ENCODE measurements at places on chromosomes 11 and 22.

GRCh38 chr11:59175091-59175501, 3.2 kb downstream of the DTX4 start:
- no peak for DNase-seq

GRCh38 chr11:30314625-30315024, 8.3 kb upstream of the ARL14EP start:
- DNase-seq: no peak

DNA sequence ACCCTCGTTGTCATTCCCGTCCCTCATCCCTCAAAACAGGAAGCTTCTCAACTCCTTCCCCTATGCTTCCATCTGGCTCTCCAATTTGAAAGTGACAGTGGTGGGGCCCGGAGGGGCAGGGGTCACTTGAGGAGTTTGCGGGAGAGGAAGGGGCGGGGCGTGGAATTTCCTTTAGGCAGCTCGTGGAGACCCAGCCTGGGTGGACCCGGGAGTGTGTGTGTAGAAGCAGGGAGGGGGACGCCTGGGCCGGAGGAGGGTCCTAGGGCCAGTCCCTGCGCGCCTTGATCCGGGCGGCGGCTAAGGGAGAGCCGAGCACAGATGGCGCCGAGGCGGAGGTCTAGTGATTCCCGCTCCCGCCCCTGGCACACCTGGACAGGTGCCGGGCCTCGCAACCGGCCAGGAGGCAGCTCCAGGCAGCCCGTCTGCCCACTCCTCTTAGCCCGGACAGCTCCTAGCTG, 7.8 kb upstream of the PAX6 start:
- no peak for DNase-seq

- DNase-seq: no peak
Measured at GRCh38 chr11:35241083-35241482, 102.1 kb downstream of the CD44 start.

DNA sequence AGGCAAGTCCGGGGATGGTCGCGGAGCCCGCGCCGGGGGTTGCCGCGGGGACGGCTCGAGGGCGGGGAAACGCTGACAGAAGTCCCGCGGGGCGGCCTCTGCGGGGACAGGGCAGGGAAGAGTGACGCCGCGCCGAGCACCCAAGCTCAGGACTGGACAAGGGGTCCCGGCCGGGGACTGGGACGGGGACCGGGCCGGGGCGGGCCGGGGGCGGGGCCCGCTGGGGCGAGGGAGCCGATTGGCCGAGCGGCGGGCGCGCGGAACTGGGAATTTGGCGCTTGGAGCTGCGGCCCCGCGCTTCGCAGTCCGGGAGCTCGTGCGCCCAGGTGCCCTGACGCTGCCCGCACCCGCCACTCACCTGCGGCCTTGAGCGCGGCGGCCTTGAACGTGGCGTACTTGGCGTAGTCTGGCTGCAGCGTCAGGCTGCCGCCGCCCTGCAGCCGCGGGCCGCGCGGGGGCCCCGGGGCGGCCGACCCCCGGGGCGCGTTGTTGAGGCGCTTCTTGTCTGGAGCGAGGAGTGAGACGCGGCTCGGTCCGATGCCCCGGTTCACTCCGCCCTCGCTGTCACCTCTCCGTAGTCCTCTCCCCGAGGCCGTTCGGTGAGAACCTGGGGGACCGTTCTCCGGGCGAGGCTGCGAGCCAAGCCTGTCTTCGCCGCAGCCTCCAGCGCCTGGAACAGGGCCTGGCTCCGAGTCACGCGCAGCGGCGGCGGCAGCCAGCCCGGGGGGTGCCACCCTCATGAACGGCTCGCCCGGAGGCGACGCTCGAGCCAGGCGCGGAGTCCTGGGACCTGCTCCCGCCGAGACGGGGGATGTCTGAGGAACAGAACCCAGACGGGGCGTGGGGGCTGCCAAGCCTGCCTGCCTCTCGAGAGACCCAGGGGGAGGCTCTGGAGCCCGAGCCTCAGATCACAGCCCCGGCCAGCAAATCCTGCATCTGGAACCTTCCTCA, 4.5 kb downstream of the SHISA8 start:
- DNase-seq: no peak

- DNase-seq: no peak
Measured at GRCh38 chr11:117606211-117606610, 190.8 kb downstream of the DSCAML1 start.

- no peak for DNase-seq
Measured at GRCh38 chr11:48043111-48043990, 63.0 kb downstream of the PTPRJ start.

DNA sequence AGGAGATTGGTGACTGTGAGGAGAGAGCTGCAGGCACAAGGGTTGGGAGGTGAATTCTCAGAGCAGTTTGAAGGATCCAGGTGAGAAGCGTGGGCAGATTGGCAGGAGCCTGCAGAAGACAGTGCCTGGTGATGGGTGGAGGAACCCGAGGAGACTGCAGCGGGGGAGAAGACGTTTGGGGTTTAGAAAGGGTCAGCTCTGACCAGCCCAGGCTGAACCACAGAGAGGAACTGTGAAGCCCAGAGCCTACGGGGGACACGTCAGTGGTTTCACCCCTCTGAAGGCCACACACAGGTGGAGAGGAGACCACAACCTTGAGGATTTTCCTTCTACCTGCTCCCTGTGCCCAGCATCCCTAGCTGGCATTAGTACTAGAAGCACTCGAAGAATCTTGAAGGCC, 154.8 kb upstream of the TBCEL start:
- DNase-seq: no peak

- no peak for DNase-seq
Measured at GRCh38 chr11:116517077-116517476, 255.7 kb downstream of the BUD13 start.

- no peak for DNase-seq
Measured at GRCh38 chr11:115060840-115061239, 382.5 kb downstream of the NXPE2 start.

DNA sequence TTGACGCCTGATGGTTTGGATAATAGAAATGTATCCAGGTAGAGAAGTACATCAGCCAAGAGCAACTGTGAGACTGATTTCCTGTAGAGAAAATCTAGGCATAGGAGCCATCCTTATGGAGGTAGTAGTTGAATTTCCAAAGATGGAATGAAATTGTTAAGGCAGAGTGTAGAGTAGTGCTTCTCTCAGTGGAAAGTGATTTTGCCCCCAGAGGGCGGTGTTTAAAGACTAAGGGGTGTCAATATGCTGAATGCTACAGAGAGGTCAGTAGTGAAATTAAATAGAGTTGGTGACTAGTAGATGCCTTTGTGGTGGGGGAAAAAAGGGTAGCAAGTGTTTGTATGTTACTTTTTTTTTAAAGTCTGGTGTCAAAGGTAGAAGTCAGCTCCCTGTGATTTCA, 54.5 kb downstream of the TRIM44 start:
- DNase-seq: peak; percentile 38

GRCh38 chr22:25497181-25497641, 67.3 kb upstream of the GRK3 start:
- DNase-seq: no peak

GRCh38 chr11:67029146-67029545, 6.2 kb downstream of the SYT12 start:
- DNase-seq: no peak

- no peak for DNase-seq
Measured at GRCh38 chr11:47409440-47410369, 1.3 kb downstream of the SLC39A13 start.

DNA sequence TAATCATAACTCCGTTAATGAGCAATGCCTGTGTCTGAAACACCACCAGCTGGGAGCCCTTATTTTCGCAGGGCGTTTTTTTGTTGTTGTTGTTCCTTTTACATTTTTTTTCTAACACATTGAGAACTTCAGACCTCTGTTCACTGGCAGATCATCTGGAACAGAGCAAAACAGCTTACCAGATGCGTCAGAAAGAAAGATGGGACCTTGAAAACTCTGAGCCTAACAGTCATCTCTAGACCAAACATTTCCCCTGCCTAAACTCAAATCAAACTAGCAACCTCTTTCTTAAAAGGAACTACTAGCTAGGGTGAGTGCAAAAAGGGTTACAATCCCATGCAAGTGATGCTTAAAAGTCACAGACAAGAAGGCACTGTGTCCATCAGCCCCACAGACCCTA, 93.2 kb downstream of the PLEKHA7 start:
- DNase-seq: no peak

DNA sequence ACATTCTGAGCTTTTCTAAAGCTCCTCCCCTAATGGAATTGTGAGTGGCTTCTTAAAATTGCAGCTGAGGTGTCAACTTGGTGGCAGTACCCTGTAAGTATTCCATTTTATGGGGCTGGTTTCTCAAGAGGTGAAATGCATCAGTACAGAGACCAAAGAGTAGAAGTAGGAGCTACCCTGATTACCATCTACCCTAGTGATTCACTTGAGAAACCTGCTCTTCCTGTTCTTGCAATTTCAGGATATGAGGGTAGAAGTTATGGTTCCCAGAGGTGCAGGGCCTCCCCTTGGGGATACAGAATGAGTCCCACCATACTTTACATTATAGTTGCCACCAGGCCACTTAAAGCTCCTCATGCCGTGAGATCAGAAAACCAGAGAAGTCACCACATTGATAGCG, 944.6 kb downstream of the OPCML start:
- DNase-seq: no peak

DNA sequence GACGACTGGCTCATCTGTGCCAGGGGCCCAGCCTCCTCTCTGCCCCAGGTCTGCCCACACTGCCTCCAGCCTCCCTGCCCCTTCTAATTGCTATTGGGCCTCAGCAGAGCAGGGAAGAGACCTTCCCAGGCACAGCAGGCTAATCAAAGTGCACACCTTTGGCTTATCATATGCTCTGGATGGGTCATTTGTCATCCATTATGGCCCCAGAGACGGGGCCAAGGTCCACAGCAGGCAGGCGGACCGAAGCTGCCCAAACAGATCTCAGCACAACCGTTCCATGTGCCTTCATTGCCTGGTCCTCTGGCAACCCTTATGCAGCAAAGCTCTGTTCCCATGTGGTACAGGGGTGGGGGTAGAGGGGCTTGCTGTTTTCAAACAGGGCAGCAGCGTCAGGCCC, 66.6 kb downstream of the TP53I11 start:
- peak; percentile 37 for DNase-seq

DNA sequence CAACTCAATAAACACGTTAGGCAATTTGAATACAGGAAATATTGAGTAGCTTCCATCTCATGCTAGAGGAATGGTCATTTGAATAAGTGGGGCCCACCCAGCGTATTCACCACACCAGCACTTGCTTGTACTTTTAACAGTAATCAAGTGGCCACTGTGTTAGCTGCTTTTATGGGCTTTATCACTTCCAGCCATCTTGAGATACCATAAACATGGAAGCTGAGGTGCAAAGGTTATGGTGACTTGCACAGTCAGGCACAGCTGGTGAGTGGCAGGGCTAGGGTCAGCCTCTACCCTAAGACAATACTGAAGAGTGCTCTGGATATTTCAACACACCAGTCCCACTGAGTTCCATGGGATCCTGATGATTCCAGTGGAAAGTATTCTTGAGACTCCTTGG, 6.7 kb downstream of the JOSD1 start:
- DNase-seq: peak; percentile 94

GRCh38 chr22:35634943-35635540, 13.2 kb upstream of the APOL6 start:
- DNase-seq: no peak

GRCh38 chr11:3022982-3023381, 30.9 kb upstream of the NAP1L4 start:
- DNase-seq: no peak

- no peak for DNase-seq
Measured at GRCh38 chr11:35011944-35012343, 95.5 kb downstream of the PDHX start.

DNA sequence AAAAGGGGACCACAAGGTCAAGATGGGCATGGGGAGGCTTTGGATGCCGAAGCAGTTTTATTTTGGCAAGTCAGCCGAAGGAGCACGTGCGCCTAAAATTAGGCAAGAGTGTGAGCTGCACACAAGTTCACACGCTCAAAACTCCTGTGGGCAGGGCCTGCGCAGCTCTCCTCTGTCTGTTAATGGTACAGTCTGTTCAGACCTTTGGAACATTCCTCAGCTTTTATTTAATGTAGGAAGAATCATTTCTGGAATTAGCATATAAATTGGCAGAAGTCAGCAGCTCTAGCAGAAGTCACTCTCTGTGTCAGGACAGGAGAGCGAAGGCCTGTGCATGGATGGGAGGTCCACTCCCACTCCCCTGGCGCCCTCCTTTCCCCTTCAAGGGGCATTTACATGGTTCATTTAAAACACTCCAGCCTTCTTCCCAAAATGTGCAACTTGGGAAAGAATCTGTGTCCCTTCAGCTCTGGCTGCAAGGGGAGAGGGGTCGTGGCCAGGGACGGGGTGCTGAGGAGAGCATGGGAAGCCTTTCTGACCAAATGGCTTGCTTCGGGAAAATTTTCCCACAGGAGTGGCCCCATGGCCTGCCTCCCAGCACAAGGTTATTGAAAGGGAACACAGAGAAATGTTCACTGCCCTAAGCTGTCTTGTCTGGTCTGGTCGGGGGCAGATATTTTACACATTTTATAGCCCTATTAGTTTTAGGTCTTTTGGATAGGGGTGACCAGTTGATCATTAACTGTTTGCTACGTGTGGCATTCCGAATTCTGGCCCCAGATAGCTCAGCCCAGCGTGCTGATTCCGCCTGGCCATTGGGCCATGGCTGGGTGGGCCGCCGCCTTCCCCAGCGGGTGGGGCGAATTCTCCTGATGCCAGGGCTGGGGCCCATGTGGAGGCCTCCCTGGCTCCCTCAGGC, 43.9 kb upstream of the SMIM38 start:
- peak; percentile 57 for DNase-seq

GRCh38 chr22:37904572-37905533, 1.2 kb upstream of the MICALL1 start:
- DNase-seq: peak; percentile 60

GRCh38 chr11:28123151-28123581, 15.0 kb downstream of the METTL15 start:
- DNase-seq: no peak

DNA sequence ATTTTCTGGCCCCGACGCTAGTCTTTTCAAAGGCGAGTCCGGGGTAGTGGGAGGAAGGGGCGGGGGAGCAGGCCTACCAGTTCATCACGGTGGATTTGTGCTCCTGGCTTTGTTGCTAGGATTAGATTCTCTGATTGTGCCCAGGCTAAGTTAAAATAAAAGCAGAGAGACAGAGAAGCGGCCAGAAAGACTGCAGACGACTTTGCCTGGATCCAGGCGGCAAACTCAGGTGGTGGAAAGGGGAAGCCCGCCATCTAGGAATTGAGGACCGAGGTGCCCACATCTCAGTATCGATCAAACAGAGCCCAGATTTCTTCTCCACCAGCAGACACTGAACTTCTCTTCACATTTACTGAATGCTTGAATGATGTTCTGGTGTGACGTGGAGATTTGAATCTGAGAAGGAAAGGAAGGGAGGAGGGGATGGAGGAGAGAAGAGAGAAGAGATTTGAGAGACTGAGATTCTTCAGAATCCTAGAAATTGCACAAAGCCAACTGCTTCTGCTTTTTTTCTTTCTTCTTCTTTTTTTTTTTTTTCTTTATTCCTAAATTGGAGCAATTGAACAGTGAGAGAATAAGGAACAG, 2.7 kb downstream of the FAT3 start:
- no peak for DNase-seq

GRCh38 chr11:2376751-2377451, at the start of gene CD81:
CD81 (plus strand) TSS chr11:2377310; CDS start chr11:2377550, 240 bp downstream.
- no peak for DNase-seq

GRCh38 chr11:67542169-67542568, 18.9 kb upstream of the CABP2 start:
- DNase-seq: no peak

All from Caco-2 (cell line).